ENCODE measurements at places on chromosomes 11 and 22. TPM values are rescaled to one million over a fixed set of nuclear protein-coding genes. Genes with fewer than 3 reads are reported as not detected.

KDM4D gene
- total RNA-seq = 2.7 TPM

OR5AL1 gene
- total RNA-seq = not detected

E2F8 gene
- 11.9 TPM for total RNA-seq

OR9G1 gene
- total RNA-seq = not detected

PLEKHB1 gene
- total RNA-seq = 10.6 TPM

ZNF214 gene
- 0.58 TPM for total RNA-seq

SULT4A1 gene
- total RNA-seq = not detected

APOL5 gene
- total RNA-seq = not detected

RIC3 gene
- not detected for total RNA-seq

OR52A1 gene
- not detected for total RNA-seq

CRYBA4 gene
- not detected for total RNA-seq

GRIK4 gene
- total RNA-seq = not detected

PRRG4 gene
- total RNA-seq = 12.9 TPM

TRPM5 gene
- not detected for total RNA-seq

All from PC-3 (cell line).